Left ventricle myocardium inferior (tissue), 1 donor: ENCODE measurements at places on chromosomes 3 and 15.

DNA sequence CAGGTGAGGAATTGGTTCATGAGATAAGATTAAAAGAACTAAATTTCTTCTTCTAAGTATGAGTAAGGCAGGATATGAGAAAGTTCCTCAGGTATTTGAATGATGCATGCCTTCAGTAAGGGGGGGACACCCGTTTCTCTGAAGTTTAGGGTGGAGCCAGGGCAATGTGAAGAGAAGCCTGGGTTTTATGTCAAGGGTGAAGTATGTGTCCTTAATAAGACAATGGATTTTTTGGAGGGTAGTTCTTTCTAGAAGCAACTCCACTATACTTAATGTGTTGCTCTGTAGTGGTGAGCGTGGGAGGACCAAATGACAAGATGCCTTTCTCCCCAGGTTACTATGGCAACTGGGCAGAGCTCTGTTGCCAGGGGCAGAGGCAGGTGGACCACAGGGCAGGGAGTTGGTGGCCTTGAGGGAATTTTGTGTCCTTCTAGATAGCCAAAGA is 44.0 kb downstream of the PHLDB2 start:
- H3K27me3 ChIP-seq = no peaks in the 10 kb centered on the region
- H3K4me3 ChIP-seq = no peak overlapping the region
- peaks cover 79% of the 10 kb centered on the region for H3K4me1 ChIP-seq

DNA sequence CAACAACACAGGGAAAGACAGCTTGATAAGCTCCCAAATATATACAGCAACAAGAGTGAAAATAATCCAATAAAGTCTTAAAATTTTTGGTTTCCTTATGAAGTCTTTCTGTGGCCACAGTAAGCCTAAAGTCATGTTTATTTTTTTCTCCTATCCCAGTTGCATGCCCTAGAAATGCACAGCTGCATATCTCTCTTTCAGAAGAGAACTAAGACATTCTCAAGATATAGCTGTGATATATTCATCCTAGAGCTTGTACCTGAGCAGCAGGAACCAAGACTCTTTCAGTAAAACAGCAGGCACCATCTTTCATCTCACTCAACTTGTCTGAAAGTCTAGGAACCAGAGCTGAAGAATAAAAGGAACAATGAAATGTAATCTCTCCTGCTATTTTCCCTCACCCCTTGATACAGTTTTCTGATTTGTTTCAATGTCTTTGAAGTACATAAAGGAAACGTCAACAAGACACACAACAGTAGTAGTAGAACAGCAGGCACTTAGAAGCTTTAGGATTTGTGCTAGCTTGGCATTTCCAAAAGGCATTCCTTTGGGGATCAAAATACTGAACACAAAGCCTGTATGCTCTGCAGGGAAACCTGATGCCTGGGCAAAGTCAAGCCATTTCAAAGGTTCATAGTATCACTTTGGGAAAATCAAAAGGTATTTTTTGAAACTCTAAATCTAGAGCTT is 536.8 kb downstream of the PYDC2 start:
- no peak overlapping the region for H3K27ac ChIP-seq
- DNase-seq = no peak
- H3K27me3 ChIP-seq = no peaks in the 10 kb centered on the region
- H3K4me3 ChIP-seq = no peak overlapping the region

DNA sequence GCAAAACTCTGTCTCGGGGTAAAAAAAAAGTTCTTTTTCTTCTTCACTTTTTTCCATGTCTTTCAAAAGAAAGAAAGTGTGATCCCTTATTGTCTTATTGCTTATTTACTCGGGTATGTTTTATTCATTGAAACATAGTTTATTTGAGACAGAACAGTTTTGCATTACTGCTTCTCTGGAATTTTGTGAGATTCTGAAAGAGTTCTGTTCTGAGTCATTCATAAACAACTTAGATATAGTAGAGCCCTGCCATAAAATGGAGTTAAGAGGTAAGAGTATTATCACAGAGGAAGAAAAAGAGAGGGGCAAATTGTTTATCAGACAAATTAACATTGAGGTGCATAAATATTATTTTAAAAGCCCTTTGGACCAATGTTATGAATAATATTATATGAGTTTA is 522.2 kb downstream of the ROBO2 start:
- no peaks in the 10 kb centered on the region for H3K36me3 ChIP-seq
- no peak overlapping the region for H3K27ac ChIP-seq
- DNase-seq = no peak

DNA sequence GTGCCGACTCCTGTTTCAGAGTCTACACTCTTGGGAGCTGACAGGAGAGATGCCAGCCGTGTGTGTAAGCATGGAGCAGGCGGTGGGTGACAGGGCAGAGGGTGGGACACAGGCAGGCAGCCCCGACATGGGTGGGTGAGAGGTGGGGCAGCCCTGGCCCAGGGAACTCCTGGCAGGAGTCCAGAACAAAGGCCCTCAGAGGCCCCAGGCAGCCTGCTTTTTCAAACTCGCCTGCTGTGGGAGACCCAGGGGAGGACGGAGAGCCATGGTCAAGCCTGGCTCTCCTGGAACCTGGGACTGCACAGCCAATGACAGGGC is 29.3 kb upstream of the SLC41A3 start:
- no peak overlapping the region for H3K27ac ChIP-seq
- no peak overlapping the region for H3K4me3 ChIP-seq
- H3K36me3 ChIP-seq = no peaks in the 10 kb centered on the region
- H3K27me3 ChIP-seq = no peaks in the 10 kb centered on the region
- no peak for DNase-seq
- no peaks in the 10 kb centered on the region for H3K4me1 ChIP-seq

GRCh38 chr3:140898340-140899180 is 43.1 kb upstream of the SLC25A36 start:
- H3K4me3 ChIP-seq = no peak overlapping the region
- no peaks in the 10 kb centered on the region for H3K27me3 ChIP-seq
- no peak for DNase-seq
- H3K4me1 ChIP-seq = peaks cover 5% of the 10 kb centered on the region
- no peak overlapping the region for H3K27ac ChIP-seq

GRCh38 chr3:100400419-100400779 is 490 bp downstream of the TOMM70 start:
- no peaks in the 10 kb centered on the region for H3K36me3 ChIP-seq
- H3K4me1 ChIP-seq = peaks cover 78% of the 10 kb centered on the region
- H3K27ac ChIP-seq = peak overlapping the region; percentile 97
- DNase-seq = no peak

DNA sequence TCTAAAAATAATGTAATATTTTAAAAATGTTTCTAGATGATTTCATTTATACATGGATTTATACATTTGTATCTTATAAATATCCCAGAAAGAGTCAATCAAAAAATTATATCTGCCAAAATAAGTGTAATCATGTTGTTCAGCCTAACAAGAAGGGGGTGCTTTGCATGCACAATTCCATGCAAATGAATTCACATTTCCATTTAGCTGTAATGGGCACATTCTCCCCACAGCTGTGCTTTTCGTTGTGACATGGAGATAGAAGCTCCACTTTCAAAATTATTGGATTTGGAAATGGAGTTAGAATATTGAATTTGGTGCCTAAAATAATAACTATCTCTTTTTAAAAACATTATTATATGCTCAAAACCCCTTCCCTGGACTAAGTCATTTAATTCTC is 270.6 kb downstream of the PTPRG start:
- no peaks in the 10 kb centered on the region for H3K27me3 ChIP-seq
- no peaks in the 10 kb centered on the region for H3K36me3 ChIP-seq
- no peak overlapping the region for H3K4me3 ChIP-seq
- no peak overlapping the region for H3K27ac ChIP-seq
- H3K4me1 ChIP-seq = peaks cover 70% of the 10 kb centered on the region

GRCh38 chr3:197478746-197479668 is 76.8 kb downstream of the BDH1 start:
- peak overlapping the region; percentile 25 for H3K27ac ChIP-seq
- peaks cover 16% of the 10 kb centered on the region for H3K27me3 ChIP-seq
- no peak for DNase-seq
- no peak overlapping the region for H3K4me3 ChIP-seq
- H3K4me1 ChIP-seq = no peaks in the 10 kb centered on the region
- H3K36me3 ChIP-seq = no peaks in the 10 kb centered on the region

DNA sequence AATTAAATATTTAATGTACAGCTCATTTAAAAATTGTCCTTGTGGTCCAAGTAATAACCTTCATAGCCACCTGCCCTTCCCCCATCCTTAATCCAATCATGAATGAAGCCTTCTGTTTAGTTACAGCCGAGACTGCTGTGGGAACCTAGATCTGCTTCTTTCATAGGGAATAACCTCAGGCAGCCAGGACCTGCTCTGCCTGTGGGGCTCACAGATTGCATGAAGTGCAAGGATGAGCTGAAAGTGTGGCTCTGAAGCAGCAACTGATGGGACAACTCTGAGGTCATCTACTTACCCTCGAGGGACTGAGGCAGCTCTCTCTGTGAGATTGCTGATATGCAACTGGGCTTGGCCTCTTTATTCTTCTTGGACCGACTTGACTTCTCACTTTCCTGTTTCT is 169.8 kb downstream of the POTEB3 start:
- H3K27me3 ChIP-seq = peaks cover 6% of the 10 kb centered on the region
- H3K4me3 ChIP-seq = no peak overlapping the region
- no peak for DNase-seq
- H3K27ac ChIP-seq = no peak overlapping the region
- H3K4me1 ChIP-seq = no peaks in the 10 kb centered on the region
- H3K36me3 ChIP-seq = no peaks in the 10 kb centered on the region

DNA sequence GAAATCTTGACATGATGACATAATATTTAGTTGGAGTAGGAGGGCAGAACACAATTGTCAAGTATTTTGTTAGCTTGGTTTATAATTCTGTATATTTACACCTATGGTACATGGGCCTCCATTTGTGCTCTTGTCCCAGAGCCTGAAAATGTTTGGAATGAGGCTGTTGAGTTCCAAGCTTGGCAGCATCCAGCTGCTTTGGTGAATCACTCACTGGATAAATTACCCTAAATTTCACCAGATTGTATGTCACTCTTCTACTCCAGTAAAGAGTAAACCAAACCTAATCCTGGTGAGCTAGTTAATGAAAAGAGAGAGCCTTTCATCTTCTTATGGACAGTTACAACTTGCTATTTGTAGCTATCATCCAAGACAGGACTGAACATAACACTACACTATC is 928.7 kb downstream of the DIPK2A start:
- no peak for DNase-seq
- no peak overlapping the region for H3K4me3 ChIP-seq
- no peak overlapping the region for H3K27ac ChIP-seq
- H3K4me1 ChIP-seq = no peaks in the 10 kb centered on the region

DNA sequence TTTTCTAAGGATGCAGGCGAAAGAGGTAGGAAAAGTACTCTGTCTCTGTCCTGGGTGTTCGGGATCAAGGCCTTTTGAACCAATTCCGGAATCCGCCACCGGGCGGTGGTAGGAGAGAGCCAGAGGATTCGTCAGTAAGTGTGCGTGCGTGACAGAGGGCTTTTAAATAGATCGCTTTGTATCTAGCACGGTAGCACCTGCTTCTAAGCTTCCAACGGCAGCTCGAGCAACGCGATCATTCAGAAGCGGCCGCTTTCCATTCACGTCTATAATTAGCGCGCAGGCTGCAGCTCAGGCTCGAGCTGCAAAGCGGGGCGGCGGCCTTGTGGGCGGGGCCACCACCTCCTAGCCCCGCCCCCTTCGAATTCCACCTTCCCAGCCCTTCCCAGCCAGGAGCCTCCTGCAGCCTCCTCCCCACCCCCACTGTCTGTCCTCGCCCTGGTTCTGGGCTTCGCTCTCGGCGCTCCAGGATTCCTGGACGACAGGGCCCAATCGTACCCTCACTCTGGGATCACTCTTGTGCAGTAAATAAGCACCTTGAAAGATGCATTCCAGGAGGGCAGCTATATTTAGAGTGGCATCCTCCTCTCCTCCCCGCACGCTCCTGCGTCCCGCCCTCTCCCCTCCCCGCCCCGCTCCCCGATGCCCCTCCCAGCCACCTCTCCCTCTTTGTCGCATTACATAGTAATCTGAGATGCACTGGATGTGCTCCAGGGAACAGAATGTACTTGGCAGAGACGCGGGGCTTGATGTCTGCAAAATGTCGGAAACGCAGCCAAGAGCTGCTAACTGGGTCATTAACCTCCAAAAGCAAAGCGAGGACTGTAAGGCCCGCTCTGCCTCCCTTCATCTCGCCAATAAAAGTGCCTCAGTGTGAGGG is 224.1 kb upstream of the TPRG1 start:
- H3K4me1 ChIP-seq = peaks cover 66% of the 10 kb centered on the region
- peak overlapping the region; percentile 95 for H3K27ac ChIP-seq
- peak overlapping the region; percentile 65 for H3K4me3 ChIP-seq
- DNase-seq = peak; percentile 92
- no peaks in the 10 kb centered on the region for H3K36me3 ChIP-seq
- no peaks in the 10 kb centered on the region for H3K27me3 ChIP-seq

GRCh38 chr15:71715914-71716313 is 94.4 kb upstream of the NR2E3 start:
- H3K27me3 ChIP-seq = no peaks in the 10 kb centered on the region
- no peak for DNase-seq
- peak overlapping the region; percentile 53 for H3K27ac ChIP-seq
- H3K36me3 ChIP-seq = no peaks in the 10 kb centered on the region
- H3K4me1 ChIP-seq = peaks cover 7% of the 10 kb centered on the region

DNA sequence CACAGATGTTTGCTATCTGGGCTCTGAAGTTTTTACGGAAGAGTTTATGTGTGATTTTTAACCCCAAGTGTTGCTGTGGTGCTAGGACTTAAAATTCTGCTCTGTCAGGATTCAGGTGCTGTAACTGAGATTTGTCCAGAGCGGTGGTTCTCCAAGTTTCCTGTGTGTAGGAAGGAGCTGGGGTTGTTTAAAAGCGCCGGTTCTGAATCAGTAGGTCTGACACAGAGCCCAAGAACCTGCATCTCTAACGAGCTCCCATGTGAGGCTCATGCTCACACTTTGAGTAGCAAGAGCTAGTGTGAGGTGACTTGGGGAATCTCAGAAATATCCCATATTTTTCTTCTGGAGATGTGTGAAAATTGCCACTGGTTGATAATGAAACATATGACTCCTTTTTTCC is 325.5 kb downstream of the SATB1 start:
- H3K4me3 ChIP-seq = no peak overlapping the region
- H3K27ac ChIP-seq = no peak overlapping the region
- DNase-seq = no peak
- H3K4me1 ChIP-seq = no peaks in the 10 kb centered on the region

GRCh38 chr3:53161820-53162671 is 1.0 kb downstream of the PRKCD start:
- peak overlapping the region; percentile 82 for H3K4me3 ChIP-seq
- peaks cover 59% of the 10 kb centered on the region for H3K4me1 ChIP-seq
- DNase-seq = peak; percentile 44
- no peaks in the 10 kb centered on the region for H3K27me3 ChIP-seq
- no peaks in the 10 kb centered on the region for H3K36me3 ChIP-seq

GRCh38 chr15:47661661-47662180 is 55.6 kb upstream of the SEMA6D start:
- H3K27ac ChIP-seq = no peak overlapping the region
- H3K4me1 ChIP-seq = peaks cover 5% of the 10 kb centered on the region
- H3K36me3 ChIP-seq = no peaks in the 10 kb centered on the region
- no peak overlapping the region for H3K4me3 ChIP-seq
- no peak for DNase-seq
